Activated naive CD8-positive, alpha-beta T cell treated with anti-CD3 and anti-CD28 coated beads, Interleukin-2, amount 10 ng/mL, durations not matched to agents 7 days and 5 days (primary cell): ENCODE measurements at places on chromosomes 16 and 17.

GRCh38 chr17:43983515-43984411, 20.7 kb upstream of the NAGS start:
- peak; percentile 48 for DNase-seq
- H3K27ac ChIP-seq, result no peak overlapping the region
- H3K27me3 ChIP-seq, result peaks cover 70% of the 10 kb centered on the region
- H3K36me3 ChIP-seq, result no peaks in the 10 kb centered on the region

GRCh38 chr17:14840616-14841231, 424.4 kb downstream of the PMP22 start:
- H3K27ac ChIP-seq, result no peak overlapping the region
- H3K27me3 ChIP-seq, result peaks cover 3% of the 10 kb centered on the region
- H3K4me1 ChIP-seq, result no peaks in the 10 kb centered on the region
- no peak for DNase-seq
- no peak overlapping the region for H3K4me3 ChIP-seq

- H3K27ac ChIP-seq, result peak overlapping the region; percentile 64
- no peaks in the 10 kb centered on the region for H3K27me3 ChIP-seq
- peak overlapping the region; percentile 44 for H3K4me3 ChIP-seq
Observed at GRCh38 chr16:22369221-22369811, 5.1 kb downstream of the CDR2 start.

DNA sequence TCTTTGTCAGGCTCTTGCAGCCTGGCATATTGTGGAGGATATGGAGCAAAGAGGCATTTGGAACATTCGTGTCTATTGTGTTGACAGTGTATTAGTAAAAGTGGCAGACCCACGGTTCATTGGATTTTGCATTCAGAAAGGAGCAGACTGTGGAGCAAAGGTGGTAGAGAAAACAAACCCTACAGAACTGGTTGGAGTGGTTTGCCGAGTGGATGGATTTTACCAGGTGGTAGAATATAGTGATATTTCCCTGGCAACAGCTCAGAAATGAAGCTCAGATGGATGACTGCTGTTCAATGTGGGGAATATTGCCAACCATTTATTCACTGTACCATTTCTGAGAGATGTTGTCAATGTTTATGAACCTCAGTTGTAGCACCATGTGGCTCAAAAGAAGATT, 44.5 kb downstream of the EFCAB13 start:
- H3K4me1 ChIP-seq, result no peaks in the 10 kb centered on the region
- H3K27ac ChIP-seq, result no peak overlapping the region
- peaks cover 7% of the 10 kb centered on the region for H3K36me3 ChIP-seq
- no peak for DNase-seq

GRCh38 chr16:84000989-84001642, 33.1 kb downstream of the NECAB2 start:
- H3K4me1 ChIP-seq, result no peaks in the 10 kb centered on the region
- DNase-seq, result no peak
- no peak overlapping the region for H3K4me3 ChIP-seq
- H3K27ac ChIP-seq, result no peak overlapping the region
- H3K36me3 ChIP-seq, result no peaks in the 10 kb centered on the region
- peaks cover 7% of the 10 kb centered on the region for H3K27me3 ChIP-seq

DNA sequence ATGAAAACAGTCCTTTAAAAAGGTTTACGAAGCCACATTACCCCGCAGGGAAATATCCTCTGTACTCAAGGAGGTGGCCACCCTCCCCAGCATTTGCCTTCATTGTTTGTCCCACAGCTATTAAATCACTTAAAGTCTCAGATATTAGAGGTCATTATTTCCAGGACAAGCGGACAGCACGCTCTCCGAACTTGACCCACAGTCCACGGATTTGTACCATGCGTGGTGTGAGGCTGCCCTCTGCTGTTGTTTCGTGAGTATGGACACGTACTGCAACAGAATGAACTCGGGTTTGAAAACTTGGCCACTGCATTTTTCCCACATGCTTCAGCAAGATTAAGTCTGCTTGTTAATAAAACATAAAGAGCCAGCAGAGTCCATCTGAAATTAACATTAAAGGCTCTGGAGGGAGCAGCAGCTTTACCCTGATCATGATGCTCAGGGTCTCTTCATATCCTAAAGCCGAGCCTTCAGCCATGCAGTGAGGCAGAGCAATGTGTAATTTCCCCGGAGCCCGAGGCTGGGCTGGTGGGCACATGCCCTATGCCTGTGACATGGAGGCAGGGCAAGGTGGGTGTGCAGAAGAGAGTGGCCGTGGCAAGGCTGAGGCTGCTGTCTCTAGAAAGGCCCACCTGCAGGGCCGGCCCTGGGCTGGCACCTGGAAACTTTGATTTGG, 19.7 kb downstream of the MEAK7 start:
- H3K36me3 ChIP-seq, result peaks cover 36% of the 10 kb centered on the region
- H3K27me3 ChIP-seq, result no peaks in the 10 kb centered on the region
- no peak overlapping the region for H3K4me3 ChIP-seq
- H3K27ac ChIP-seq, result no peak overlapping the region
- DNase-seq, result peak; percentile 16
- peaks cover 4% of the 10 kb centered on the region for H3K4me1 ChIP-seq

DNA sequence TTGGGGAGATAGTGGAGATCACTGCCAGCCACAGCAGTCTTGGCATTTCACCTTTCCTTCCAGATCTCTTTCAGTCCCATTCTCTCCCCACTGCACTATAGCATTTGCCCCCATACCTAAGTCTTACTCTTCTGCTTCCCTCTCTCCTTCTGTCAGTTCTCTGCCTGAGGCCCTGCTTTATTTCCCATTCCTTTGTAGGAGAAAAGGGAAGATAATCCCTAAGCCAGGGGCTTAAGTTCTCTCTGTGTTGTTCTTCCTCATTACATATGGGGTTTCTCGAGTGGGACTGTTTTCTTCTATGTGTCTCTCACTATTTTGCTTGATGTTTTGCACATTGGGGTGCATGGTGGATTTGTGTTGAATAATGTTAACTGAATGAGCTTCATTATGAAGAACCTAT, 6.4 kb downstream of the KDM6B start:
- H3K27me3 ChIP-seq, result no peaks in the 10 kb centered on the region
- H3K27ac ChIP-seq, result no peak overlapping the region
- H3K36me3 ChIP-seq, result no peaks in the 10 kb centered on the region
- DNase-seq, result no peak
- peaks cover 54% of the 10 kb centered on the region for H3K4me1 ChIP-seq
- peak overlapping the region; percentile 100 for H3K4me3 ChIP-seq

- H3K36me3 ChIP-seq, result peaks cover 1% of the 10 kb centered on the region
- H3K27ac ChIP-seq, result no peak overlapping the region
- peaks cover 24% of the 10 kb centered on the region for H3K4me1 ChIP-seq
- H3K27me3 ChIP-seq, result peaks cover 36% of the 10 kb centered on the region
Observed at GRCh38 chr17:56675876-56676660, 82.6 kb downstream of the NOG start.

DNA sequence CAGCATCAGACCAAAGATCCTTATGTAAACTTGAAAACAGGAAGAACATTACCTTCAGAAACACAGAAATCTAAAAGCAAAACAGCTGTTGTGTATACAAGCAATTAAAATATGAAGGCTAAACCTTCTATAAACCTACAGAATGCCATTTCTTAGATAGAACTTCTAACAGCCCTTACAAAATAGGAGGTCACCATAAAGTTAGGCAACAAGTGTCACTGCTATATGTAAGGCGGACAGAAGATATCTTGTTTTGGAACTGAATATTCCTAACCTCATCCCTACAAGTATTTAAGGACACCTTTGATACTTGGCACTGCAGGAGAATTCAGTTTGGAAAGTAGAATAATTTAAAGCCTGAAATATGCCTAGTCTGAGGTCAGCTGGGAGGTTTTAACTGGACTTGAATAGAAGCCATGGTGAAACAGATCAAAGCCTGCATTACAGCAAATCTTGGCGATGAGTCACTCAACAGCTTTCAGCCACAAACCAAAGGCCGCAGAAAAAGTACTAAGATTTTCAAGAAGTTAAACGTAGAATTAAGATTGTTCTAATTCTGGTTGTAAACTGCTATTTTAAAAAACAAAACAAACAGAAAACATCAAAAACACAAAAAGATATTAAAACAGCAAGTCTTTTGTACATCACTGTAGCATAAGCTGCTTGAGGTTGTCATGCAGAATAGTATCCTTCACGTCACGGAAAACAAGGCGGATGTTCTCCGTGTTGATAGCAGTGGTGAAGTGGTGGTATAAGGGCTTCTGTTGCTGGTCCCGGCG, 42.7 kb downstream of the GNA13 start:
- peak overlapping the region; percentile 49 for H3K4me3 ChIP-seq
- peaks cover 57% of the 10 kb centered on the region for H3K36me3 ChIP-seq
- no peaks in the 10 kb centered on the region for H3K27me3 ChIP-seq
- no peak for DNase-seq

DNA sequence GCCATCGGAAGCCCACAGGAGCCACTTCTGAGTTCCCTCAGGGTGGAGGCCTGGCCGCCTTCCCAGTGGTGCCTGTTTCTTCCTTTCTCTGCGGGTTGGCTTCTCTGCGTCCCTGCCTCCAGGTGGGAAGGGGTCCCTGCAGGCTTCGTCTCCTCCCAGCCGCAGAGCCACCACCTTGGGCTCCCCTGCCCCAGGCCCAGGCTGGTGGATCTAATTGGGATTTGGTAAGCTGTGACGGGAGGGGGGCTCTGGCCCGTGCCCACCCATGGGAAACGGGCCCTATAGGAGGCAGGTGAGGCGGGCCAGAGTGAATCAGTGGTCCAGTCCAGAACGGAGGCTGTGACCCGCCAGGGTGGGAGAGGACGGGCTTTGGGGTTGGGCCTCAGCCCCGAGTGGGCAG, 32.1 kb downstream of the JPH3 start:
- H3K4me1 ChIP-seq, result peaks cover 5% of the 10 kb centered on the region
- H3K27ac ChIP-seq, result no peak overlapping the region
- H3K27me3 ChIP-seq, result peaks cover 15% of the 10 kb centered on the region
- DNase-seq, result no peak
- H3K36me3 ChIP-seq, result no peaks in the 10 kb centered on the region

GRCh38 chr16:88681709-88682451, 4.4 kb downstream of the SNAI3 start:
- peaks cover 27% of the 10 kb centered on the region for H3K4me1 ChIP-seq
- H3K36me3 ChIP-seq, result peaks cover 8% of the 10 kb centered on the region
- H3K27me3 ChIP-seq, result no peaks in the 10 kb centered on the region
- DNase-seq, result peak; percentile 65
- H3K27ac ChIP-seq, result peak overlapping the region; percentile 98
- H3K4me3 ChIP-seq, result peak overlapping the region; percentile 81

DNA sequence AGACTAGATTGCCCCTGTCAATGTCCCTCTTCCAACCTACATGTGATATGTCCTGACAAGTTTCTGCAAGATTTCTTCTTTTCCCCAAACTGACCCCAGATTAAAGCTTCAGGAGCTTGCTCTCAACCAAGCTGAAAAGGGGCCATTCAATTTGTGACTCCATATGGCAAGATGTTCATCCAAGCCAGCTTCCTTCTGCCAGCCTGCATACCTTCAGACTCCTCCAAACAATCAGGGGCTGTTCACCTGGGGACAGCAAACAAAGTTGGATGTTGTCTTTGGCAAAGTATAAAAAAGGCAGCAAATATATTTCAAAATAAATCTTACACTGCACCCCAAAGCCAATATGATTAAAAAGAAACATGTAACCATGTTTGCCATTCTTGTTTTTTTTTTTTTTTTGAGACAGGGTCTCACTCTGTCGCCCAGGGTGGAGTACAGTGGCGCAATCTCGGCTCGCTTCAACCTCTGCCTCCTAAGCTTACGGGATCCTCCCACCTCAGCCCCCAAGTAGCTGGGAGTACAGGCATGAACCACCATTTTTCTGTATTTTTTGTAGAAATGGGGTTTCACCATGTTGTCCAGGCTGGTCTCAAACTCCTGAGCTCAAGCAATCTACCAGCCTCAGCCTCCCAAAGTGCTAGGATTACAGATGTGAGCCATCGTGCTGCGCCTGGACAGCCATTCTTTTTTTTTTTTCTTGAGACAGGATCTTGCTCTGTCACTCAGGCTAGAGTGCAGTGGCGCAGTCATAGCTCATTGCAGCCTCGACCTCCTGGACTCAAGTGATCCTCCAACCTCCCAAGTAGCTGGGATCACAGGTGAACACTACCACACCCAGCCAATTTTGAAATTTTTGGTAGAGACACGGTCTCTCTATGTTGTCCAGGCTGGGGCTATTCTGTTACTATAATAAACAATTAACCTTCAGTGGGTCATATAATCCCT, 50.0 kb upstream of the AKAP1 start:
- H3K27ac ChIP-seq, result no peak overlapping the region
- DNase-seq, result no peak
- peaks cover 35% of the 10 kb centered on the region for H3K27me3 ChIP-seq
- H3K36me3 ChIP-seq, result no peaks in the 10 kb centered on the region
- no peak overlapping the region for H3K4me3 ChIP-seq
- no peaks in the 10 kb centered on the region for H3K4me1 ChIP-seq

DNA sequence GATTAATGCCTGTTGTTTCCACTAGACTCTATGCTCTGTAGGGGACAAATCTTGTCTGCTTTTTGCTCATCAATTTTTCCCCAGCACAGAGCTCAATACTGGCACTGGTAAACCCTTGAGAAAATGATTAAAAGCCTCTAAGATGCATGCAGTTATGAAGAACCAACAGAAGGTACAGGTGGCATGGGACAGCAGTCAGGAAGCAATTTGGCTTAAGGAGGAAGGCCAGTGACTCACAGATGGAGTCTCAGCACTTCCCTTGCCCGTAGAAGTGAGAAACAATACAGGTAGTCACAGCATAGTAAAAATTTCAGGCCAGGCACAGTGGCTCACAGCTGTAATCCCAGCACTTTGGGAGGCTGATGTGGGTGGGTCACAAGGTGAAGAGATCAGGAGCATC, 504.7 kb upstream of the RBFOX1 start:
- no peak overlapping the region for H3K27ac ChIP-seq
- H3K27me3 ChIP-seq, result no peaks in the 10 kb centered on the region
- H3K4me3 ChIP-seq, result no peak overlapping the region
- DNase-seq, result no peak
- no peaks in the 10 kb centered on the region for H3K36me3 ChIP-seq

DNA sequence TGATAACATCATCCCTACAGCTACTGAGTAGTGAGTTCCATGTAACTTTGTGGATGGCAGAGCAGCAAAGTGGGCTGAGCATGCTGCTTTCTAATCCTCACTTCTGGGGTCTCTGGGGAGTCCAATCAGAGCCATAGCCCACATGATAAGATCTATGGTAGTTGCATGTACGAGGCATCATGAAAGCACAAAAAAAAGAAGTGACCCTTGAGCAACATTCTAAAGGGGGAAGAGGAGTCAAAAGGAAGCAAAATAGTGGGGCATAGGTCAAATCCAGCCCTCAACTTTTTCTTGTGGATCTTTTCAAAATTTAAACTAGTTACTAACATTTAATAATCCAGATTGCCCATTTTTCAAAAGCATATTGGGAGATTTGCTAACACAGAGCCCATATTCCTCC, 208.5 kb upstream of the TOX3 start:
- H3K27ac ChIP-seq, result no peak overlapping the region
- no peaks in the 10 kb centered on the region for H3K27me3 ChIP-seq
- no peak for DNase-seq
- no peak overlapping the region for H3K4me3 ChIP-seq
- no peaks in the 10 kb centered on the region for H3K36me3 ChIP-seq

DNA sequence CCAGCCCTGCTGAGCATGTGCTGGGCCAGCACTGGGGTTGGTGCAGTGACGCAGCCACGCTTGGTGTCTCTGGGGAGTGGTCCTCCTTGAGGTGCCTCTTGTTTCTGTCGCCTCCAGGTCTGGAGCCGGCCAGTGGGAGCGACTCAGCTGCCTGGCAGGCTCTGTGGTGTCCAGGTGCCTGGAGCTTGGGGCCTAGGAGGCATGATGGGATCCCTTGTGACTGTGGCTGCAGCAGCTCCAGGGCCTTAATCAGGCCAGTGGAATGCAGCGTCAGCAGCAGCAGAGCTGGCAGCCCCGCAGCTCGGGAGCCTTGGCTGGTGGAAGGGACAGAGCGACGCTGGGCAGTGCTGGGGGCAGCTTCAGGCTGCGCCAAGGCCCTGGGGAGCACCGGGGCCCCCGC, 74.7 kb upstream of the CIBAR2 start:
- no peak overlapping the region for H3K4me3 ChIP-seq
- H3K4me1 ChIP-seq, result peaks cover 3% of the 10 kb centered on the region
- no peak overlapping the region for H3K27ac ChIP-seq
- no peak for DNase-seq
- peaks cover 15% of the 10 kb centered on the region for H3K27me3 ChIP-seq
- no peaks in the 10 kb centered on the region for H3K36me3 ChIP-seq
